ENCODE measurements at places on chromosomes 4 and X.
A peak's percentile ranks its signal among the peaks of the same experiment; 100 is the strongest.

- DNase-seq, result no peak
These were observed 143.0 kb downstream of the CXXC4 start for GRCh38 chr4:104351706-104352105.

DNA sequence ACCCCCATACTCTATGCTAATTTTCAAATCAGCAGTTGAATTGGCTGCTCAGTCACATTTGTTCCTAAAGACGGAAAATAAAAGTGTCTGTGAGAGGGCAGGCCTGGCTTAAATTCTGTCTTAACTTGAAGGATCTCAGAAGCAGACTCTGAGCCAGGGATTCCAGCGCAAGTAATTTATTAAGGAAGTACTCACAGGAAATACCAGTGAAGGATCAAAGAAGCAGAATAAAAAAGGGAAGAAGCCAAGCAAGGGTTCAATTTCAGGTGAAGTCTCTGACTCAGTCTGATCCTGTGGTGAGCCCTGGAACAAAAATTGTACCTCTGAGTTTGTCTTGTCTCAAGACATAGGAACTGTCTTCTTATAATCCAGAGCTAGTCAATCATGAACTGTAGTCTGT is 52.2 kb downstream of the IL1RAPL1 start:
- no peak for DNase-seq

- DNase-seq, result peak; percentile 25
These were observed 718 bp downstream of the SPIN3 start for GRCh38 chrX:56994375-56995270.

GRCh38 chrX:47068214-47068613 is 10.0 kb upstream of the RGN start:
- no peak for DNase-seq

DNA sequence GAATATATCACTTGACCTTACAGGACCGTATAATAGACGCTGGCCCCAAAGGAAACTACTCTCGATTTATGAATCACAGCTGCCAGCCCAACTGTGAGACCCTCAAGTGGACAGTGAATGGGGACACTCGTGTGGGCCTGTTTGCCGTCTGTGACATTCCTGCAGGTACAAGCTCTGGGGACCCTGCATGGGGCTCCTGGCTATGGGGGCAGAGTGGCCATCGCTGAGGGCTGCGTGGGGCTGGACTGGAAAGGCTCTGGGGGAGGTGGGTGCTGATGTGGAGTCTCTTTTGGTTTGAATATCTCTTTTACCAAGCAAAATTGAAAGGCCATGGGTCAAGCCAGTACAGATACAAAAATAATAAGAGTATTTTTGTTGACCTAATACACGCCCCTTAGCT is 33.9 kb downstream of the NELFA start:
- DNase-seq, result no peak

Measured in femur (tissue), 1 donor.